ENCODE measurements at places on chromosomes 12 and 14. TPM values are rescaled to one million over a fixed set of nuclear protein-coding genes. Genes with fewer than 3 reads are reported as not detected.

Gene WSCD2
- total RNA-seq, result not detected

Gene CD27
- total RNA-seq, result not detected

DNA sequence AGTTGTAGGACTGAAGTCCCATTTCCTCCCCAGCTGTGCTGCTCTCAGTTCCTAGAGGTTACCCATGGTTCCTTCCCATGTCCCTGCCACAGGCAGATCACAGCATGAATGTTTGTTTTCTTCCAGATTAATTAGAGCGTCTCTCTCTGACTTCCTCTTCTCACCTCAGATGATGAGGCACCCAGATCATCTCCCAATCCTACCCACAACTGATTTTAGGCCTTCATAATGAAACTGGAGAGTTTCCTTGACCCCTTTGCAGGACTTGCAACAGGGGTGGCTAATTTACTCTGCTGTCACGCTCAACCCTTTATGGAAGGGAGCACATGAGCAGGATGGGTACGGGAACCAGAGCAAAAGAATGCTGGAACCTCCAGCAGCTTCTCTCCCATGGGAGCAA is 32.1 kb upstream of the TXNRD1 start:
- DNase-seq, result no peak

Gene NYNRIN
- total RNA-seq, result 0.03 TPM

DNA sequence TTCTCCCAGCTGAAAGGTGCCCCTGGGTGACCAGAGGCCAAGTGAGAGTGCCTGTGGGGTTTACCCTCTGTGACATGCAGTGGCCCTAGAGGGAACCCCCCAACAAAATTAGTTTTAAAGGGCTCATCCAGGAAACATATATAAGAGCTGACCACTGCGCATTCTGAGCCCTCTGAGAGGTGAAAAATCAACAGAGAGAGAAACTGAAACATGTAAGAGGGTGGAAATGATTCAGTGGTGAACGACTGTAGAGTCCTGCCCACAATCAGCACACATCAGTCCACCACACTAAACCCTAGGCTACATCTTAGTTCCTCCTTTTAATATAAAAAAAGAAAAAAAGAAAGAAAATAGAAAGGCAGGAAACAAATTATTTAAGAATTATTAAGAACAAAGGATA is 21.0 kb upstream of the ACSM4 start:
- no peak for DNase-seq

DNA sequence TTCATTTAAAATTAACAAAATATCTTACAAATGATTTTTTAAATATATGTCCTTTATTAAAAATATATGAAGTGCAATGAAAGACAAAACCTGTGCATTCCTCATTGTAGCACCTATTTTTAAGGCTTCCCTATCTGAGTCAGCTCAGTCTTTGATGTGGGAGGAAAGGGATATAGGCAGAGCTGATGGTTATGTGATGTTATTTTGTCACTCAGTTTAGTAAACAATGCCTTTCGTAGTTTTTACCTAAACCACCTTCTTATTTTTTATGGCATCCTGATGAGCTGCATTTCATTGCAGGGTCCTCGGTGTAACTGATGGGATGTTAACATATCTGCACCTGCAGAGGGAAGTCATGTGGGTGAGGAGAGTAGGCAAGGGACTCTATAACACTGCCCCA is 58.9 kb upstream of the FRMD6 start:
- DNase-seq, result no peak

GRCh38 chr12:17841496-17841895 is 248.5 kb downstream of the RERGL start:
- DNase-seq, result no peak

DNA sequence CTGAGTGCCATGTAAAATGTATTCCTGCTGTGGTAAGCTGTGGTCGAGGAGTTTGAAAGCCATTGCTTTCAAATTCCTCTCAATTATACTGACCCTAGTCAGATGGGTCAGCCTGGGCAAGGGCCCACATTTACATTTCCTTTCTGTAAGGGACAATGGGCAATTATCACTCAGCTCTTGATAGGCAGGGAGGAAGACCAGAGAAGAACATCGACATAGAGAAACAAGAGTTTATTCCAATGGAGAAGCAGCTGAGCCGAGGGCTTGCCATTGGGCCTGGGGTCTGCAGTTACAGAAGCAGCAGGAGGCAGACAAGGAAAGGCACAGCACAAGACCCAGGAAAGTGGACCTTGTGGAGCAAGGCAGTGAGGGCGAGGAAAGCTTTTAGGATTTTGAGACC is 9.7 kb downstream of the NRIP2 start:
- DNase-seq, result no peak

- DNase-seq, result peak; percentile 52
Observed at GRCh38 chr12:93943780-93944179, 204.6 kb upstream of the PLXNC1 start.

DNA sequence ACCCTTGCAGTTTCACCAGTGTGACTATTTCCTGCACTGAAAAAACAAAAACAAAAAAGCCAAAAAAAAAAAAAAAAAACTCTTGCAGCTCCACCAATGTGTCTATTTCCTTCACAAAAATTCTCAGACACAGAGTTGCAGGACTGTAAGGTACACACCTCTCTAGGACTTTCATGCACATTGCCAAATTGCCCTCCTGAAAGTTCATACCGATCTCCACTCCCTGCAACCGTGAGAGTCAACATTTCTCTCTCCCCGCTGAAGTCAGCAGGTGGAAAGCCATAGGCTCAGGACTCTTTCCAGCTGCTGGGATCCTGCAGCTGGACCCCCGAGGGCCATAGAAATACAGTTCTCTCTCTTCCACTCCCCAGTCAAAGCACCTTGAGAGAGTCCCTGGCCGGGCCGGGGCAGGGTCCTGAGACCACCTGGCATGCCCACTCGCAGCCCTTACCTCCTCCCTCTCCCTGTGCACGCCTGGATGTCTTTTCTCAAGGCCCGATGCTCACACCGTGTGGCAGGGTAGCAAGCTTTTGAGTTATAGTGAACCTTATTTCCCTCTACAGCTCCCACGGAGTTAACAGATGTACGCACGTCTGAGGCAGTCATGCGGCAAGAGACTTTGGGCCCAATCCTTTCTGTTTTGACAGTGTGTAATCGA is 23.6 kb downstream of the MMAB start:
- no peak for DNase-seq

- no peak for DNase-seq
Observed at GRCh38 chr12:116471544-116471943, 87.6 kb upstream of the MAP1LC3B2 start.

DNA sequence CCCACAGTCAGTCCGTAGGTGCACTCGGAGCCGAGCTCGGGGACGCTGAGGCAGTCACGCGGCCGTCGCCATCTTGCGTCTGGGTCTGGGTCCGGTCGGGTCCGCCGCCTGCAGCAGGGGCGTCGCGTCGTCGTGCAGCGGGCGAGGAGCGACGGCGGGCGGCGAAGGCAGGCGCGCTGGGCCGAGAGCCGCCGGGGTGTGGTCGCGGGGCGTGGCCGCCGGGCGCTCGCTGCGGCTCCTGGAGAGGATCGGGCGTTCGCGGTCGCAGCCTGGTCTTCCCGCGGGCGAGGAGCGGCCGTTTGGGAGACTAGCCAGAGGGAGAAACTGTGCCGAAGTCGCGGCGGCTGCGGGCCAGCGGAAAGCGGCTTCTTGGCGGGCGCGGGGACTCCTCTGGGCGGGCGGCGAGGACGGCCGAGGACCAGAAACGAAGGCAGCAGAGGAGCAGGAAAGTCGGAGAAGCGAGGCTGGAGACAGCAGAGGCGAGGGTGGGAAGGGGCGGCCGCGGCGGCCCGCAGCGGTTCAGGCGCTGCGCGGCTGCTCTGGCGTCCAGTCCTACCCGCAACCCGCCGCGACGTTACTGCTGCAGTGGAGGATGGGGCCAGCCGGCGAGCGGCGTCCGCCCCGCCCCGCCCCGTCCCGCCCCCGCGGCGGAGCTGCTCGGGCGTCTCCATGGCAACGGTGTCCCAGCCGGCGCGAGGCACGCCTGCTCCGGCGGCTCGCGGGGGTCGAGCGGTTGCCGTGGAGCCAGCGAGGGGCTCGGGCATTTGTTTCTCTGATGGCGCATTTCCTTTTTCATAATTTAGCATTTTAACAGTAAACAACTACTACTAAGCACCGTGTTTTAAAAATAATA is at the start of gene PNMA1:
TSS of gene PNMA1 (minus strand) at position 582 of the 853 bp plus-strand sequence. CDS start 745 bp downstream, outside the sequence.
- peak; percentile 84 for DNase-seq

Gene LRTM2
- total RNA-seq, result not detected

Gene RBMS2
- total RNA-seq, result 33.3 TPM

Gene TAS2R42
- not detected for total RNA-seq

- DNase-seq, result peak; percentile 91
Observed at GRCh38 chr12:11941606-11942337, 129.0 kb upstream of the BCL2L14 start.

DNA sequence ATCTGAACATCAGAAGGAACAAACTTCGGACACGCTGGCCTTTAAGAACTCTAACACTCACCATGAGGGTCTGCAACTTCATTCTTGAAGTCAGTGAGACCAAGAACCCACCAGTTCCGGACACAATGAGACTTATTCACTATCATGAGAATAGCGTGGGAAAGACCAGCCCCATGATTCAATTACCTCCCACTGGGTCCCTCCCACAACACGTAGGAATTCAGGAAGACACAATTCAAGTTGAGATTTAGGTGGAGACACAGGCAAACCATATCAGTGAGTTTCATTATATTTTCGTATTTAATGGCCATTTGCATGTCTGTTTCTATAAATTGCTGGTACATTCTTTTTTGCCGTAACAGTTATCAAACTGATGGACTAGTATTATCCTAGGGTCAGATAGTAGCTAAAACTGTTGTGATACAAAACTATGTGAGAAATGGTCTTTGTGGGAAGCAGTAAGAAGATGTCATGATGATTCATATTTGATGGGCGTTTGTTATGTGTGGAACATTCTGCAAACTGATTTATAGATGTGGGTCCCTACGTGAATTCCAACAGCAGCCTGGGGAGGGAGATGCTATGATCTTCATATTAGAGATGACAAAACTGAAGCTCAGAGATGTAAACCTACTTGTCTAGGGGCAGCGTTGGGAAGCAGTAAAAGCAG is 282.4 kb upstream of the TMEM132C start:
- DNase-seq, result no peak

GRCh38 chr14:80055667-80056496 is 155.4 kb downstream of the DIO2 start:
- DNase-seq, result peak; percentile 55

DNA sequence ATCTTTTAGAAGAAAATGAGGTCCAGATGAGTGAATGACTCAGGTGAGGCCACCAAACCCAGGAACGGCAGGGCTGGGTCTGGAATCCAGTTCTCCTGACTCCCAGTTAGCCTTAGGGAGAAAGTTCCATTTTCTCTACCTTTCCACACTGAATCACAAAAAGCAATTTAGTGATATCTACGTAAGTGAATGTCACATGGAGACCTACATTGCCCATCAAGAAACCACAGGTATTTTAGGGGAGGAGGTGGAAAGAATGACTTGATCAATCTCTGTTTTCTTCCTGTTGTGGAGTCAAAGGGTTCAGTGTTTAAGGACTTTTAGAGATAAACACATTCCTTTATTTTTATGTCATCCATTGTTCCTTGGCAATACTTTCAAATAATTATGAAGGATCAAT is 106.9 kb upstream of the PTPRB start:
- DNase-seq, result no peak

DNA sequence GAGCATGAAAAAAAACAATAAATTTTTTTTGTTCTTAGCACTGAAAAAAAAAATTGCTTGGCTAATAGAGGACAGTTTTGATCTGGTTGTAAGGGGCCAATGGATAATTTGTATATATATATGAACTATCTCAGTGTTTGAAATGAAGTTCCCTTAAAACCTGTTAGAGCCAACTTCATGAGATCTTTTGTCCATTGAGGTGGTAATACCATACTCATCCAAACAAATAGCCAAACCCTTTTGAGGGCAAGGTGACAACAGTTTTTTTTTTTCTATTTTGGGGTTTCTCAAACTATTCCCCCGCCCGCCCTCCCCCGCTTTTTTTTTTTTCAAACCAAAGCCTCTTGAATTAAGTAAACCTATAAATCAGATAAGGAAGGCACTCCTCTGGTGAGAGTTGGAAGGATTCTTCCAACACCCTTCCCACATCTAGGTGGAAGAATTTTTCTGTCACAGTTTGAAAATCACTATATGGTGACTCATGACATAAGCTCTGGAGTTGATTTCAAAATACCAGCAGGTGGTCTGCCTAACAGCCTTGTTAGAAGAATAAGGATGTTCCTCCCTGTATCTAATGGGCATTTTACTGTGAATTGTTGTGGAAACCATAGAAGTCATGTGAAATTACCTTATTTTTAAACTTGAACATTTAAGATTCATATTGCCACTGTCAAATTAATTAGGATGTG is 10.2 kb downstream of the ARHGAP5 start:
- peak; percentile 89 for DNase-seq

- no peak for DNase-seq
Observed at GRCh38 chr12:119288576-119288975, 46.0 kb upstream of the CCDC60 start.

Gene JAG2
- total RNA-seq, result 0.48 TPM

DNA sequence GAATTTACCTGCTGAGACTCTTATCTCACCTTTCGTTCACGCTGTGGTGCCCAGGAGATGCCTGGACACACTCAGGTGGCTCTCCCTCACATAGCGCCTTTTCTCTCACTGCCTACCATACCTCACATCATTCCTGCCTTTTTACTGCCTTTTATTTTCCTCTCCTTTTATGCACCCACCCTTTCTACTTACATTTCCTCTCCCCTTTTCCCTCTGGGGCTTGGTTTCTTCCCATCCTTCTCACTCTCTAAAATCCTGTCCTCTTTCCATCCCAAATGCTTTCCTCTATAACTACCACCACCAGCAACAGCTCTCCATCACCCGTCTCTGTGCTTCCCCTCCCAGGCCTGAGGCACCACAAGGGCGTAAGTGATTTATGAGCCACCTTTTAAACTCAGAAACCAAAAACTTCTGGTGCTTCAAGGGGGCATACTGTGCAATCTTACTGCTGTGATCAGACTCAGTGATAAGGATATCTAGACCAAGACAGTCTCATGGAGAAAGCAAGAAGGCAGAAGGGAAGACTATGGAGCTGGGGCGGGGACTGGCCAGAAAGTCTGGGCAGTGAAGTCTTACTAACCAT is 32.7 kb upstream of the SMUG1 start:
- no peak for DNase-seq

DNA sequence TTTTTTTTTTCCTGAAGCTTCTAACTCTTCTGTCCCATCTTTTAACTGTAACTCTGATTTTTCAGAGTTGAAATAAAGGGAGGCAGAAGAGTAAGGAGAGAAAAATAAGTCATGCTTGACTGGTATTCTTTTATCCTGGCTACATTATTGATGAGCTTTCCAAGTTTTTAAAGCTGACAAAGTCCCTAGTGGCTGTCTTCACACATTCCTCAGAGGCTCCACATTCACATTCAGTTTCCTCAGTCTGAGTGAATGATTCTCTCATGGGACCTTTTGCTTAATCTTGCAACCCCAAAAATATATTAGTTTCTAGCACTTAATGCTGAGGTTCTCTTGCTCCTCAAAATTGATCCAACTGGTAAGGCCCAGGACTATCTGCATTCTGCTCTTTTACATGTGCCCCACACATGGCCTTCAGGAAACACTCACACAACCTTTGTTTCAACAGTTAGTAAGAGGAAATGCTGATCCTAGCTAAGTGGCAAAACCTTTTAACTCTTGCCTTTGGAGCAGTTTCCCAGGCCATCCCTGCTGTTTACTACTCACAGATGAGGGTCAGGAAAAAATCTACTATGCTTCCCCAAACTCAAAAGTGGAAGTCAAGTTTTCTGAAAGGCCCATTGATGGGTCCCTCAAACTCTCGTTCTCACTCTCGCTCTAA is 61.7 kb upstream of the SLC6A15 start:
- no peak for DNase-seq

GRCh38 chr14:57383125-57383745 is 7.2 kb upstream of the NAA30 start:
- no peak for DNase-seq

Measured in HT1080 (cell line).